HCT116 (cell line): ENCODE measurements at places on chromosomes 7 and 10.
A peak's percentile ranks its signal among the peaks of the same experiment; 100 is the strongest.

GRCh38 chr7:51114501-51114900 is 202.1 kb downstream of the COBL start:
- no peak for DNase-seq

DNA sequence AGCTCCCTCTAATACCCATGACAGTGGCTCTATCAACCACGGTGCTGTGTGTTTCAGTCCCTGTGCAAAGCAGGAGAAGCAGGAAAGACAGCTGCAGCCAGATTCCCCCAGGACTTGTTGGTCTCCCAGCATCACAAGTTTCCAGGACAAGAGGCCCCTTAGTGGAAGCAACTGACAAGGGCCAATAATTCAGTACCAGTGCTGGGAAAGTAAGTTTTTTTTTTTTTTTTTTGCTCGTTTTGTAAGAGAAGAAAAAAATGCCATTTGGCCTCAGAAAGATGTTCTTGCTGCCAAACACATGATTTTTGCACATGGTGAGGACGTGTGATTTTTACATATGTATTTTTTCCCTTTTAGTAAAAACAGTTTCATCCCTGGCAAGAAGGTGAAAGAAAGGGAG is 284.2 kb upstream of the ZMIZ1 start:
- DNase-seq: no peak

- DNase-seq: no peak
Measured at GRCh38 chr10:7085147-7085912, 325.5 kb downstream of the SFMBT2 start.

DNA sequence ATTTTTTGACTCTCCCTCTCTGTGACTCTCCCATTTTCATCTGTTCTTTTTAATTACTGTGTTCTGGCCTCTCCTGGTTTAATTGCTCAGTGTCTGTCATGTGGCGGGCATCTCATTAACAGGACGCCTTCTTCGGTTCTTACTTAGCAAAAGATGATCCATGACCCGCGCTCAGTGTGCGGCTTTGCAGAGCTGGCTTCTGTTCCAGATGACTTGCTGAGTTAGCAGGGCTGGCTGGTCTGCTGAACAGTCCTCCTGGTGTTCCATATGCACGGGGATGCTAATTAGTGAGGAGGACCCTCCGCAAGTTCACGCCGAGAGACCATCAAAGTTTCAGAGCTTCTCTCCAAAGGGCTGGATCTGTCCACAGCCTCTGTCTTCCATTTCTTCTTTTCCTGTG is 258.6 kb upstream of the MKI67 start:
- DNase-seq: no peak

- no peak for DNase-seq
Measured at GRCh38 chr7:114765331-114766040, 156.4 kb upstream of the MDFIC start.

DNA sequence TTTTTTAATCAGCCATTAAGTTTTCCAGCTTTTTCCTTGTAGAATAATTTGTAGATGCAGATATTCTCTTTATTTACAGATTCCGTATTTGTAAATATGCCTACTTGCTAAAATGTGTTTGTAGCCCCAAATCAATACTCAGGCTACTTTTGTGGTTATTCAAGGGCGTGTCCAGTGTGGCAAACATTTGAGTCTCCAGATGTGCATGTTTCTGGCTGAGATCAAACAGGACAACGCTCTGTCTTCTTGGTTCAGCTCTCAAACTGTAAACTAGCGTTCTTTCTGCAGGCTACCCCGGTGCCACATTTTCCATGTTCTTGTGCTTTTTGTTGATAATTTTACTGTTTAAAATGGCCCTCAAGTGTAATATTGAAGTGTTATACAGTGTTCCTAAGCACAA is 16.2 kb upstream of the OR2A5 start:
- no peak for DNase-seq

GRCh38 chr7:101100858-101101847 is 15.9 kb downstream of the TRIM56 start:
- no peak for DNase-seq

- DNase-seq: peak; percentile 72
Measured at GRCh38 chr7:28922624-28923331, 35.4 kb downstream of the TRIL start.

GRCh38 chr10:86363184-86363832 is 3.3 kb downstream of the GRID1 start:
- DNase-seq: no peak

- DNase-seq: no peak
Measured at GRCh38 chr10:104281694-104282093, 12.7 kb downstream of the GSTO2 start.

DNA sequence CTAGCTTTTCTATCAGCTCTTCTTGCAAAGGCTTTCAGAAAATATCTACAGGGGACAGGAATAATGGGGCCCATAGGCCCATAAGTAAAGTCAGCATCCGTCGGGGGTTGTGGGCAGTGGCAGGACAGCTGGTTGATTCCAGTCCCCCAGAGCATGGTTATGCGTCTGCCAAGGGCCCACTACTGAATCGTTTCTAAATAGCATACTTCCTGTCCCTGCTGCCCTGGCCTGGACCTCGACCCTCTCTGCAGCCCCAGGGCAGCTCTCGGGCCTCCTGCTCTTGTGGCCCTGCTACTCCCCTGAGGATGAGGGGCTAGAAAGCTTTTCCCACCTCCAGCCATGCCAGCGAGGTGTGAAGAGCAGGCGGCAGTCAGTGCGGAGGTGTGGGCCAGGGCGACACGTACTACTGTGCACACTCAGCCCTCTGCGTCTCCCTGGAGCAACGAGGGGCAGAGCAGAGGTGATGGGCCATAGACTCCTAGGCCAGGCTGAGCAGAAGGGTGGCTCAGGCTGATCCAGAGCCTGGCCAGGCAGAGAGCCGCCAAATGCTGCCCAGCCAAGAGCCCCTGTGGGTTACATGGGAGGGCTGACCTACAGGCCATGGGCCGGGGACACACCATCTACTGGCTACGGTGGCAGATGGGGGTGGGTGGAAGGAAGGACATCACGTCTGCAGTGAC is 4.7 kb upstream of the OPN4 start:
- no peak for DNase-seq

- DNase-seq: no peak
Measured at GRCh38 chr10:1461016-1461415, 276.3 kb downstream of the ADARB2 start.

DNA sequence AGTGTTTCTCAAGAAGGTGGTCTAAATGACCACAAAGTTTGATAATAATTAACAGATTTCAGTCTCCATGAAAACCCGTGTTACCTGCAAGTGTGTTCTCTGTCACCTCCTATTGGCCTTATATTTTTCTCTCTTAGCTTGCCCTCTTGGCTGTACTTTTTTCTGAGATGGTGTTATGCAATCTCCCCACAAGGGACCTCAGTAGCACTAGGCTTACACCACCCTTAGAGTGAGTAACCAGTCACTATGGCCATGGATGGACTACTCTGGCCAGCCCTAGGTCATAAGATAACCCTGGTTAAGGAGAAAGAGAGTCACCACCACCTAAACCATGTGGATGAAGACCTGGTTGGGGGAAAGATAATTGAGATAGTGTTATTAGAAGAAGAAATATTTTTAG is 76.8 kb downstream of the NPSR1 start:
- no peak for DNase-seq

DNA sequence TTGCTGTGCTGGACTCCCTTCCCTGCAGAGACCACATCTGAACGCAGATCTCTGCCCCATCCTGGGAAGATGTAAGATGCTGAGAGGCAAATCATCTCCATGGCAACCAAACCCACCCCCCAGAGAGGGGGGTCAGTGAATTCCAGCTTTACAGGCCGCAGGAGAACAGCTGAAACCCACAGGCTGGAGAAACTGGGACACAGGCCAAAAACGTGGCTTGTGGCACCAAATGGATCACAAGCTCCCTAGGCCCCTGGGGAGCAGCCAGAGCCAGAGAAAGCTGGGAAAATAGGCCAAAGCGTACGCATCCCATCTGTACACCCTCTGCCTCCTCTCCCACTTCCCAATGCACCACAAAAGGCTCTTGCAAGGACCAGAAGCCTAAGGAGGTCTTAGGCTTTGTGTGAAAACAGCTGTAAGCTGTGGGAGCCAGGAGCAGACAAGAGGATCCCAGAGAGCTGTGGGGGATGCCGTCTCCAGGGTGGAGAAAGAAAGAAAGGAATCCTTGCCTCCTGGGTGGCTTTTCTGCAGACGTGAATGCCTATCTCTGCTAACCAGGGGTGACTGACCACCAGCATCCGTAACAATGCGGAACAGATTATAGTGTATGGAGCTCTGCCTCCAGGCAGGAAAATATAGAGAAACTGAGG is 59.5 kb downstream of the TMEM130 start:
- no peak for DNase-seq

DNA sequence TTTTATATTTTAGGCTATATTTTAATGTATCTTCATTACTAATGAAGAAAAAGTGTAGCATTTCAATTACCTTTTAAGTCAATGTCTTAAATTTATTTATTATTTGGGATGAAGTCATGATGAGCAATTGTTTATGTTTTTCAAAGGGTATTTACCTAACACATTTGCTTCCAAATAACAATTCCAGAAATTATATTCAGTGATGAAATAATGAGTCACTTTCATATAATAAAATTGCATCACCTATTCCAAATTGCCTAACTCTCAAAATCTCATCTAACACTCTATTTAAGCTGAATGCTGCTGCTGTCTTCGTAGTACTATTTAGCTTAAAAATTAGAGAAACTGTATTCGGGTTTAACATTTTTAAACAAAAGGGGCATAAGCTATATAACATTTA is 97.7 kb downstream of the PRKG1 start:
- DNase-seq: no peak

DNA sequence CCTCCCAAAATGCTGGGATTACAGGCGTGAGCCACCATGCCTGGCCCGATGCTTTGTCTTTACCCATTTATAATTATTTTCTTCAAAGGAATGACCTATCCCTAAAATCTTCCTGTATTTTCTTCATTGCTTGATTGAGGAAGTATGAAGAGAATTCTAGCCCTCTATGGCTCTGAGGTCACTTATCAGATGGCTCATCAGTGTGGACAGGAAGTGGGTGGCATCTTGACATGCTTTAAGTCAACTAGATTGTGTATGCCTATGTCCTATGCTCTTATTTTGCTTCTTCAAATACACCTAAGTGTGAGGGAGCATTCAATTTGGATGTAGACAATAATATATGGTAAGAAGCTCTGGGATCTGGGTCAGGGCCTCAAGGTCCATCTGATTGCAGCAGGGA is 1020.5 kb downstream of the LRMDA start:
- no peak for DNase-seq

DNA sequence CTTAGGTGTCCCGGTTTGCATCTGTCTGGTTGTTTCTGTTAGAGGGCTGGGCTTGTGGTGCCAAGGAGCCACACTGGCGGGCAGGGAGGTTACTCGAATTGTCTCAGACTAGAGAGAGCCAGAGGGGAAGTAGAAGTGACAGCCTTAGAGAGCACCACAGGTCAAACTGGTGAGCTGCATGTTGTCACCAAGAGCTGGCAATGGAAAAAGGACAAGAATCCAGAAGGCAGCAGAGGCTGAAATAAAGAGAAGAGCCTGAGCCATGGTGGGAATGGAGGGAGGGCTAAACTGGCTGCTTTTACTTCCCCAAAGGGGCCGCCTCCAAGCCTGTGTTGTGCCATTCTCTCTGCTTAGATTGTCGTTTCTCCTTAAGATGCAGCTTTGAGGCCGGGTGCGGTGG is 31.1 kb upstream of the RHBDD2 start:
- no peak for DNase-seq

DNA sequence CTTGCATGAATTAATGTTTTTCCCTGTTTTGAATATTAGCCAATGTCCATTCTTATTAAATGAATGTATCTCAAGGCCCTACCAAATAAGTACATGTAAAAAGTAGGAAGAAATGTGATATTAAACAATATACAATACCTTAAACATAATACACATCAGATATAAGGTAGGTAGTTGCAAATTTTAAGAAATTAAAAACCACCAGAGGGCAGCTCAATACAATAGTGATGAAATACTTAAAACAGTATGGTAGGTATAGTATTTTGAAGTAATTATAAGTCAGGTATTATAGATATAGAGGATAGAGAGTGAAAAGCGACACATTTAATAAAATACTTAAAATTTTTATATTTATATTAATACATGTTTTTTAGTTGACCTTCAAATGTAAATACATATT is 43.6 kb upstream of the CDK14 start:
- DNase-seq: no peak

- no peak for DNase-seq
Measured at GRCh38 chr7:143906895-143907294, 4.9 kb upstream of the TCAF1 start.

DNA sequence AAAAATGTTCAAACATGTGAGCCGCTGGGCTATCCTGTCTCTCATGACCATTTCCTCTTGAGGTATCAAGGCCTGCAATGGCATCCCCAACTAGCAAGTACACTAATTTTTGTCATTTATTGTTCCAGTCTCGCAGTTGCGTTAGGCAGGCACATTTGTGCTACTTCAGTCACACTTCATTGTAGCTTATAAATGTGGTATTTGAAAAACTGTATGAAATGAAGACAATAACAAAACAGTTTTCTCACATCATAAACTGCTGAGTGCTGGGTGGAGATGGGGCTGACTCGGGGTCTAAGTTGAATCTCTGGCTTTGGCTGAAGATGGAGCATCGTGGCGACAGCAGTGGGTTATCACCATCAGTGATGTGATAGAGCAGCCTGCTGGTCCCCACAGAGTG is 92.7 kb downstream of the FAM13C start:
- DNase-seq: no peak

GRCh38 chr7:45897042-45897690 is 8.9 kb downstream of the IGFBP1 start:
- no peak for DNase-seq

DNA sequence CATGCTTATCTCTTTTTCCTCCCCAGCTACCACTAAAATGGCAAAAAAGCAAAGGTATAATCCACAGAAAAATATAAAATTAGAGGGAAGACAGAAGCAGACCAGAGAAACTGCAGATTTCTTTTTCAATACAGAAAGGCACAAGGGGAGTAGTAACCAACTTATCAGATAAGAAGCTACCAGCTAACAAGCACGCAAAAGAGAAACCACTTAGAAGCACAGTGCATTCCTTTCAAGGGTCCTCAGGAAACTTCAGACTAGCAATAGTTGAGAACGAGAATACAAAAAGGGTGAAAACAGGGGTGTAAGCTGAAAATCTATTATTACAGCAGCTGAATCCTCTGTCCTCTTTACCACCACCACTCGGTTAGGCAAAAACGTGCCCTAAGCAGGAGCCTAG is 9.9 kb upstream of the OR2A5 start:
- DNase-seq: no peak

DNA sequence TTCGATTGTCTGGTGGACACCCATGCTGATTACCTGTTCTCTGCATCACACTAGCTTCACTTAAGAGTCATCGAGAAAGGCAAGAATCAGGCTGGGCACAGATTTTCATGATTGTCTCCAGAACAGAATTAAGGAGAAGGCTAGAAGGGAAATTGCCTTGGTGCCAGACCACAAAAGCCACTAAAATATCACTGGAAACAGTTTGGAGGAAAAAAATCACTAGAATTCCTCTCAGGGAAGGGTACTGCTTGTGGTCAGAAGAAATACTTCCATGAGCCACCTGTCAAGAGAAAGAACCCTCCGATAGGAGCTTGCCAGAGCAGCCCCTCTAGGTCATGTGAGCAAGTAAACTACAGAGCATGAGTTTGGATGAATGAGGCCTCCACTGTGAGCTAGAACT is 269.3 kb upstream of the TEX47 start:
- no peak for DNase-seq

GRCh38 chr7:47370461-47371042 is 211.4 kb downstream of the TNS3 start:
- DNase-seq: no peak

GRCh38 chr7:38178695-38179344 is 775 bp downstream of the STARD3NL start:
- DNase-seq: no peak
